BJ (cell line): ENCODE measurements at places on chromosomes 16 and 17. TPM values are rescaled to one million over a fixed set of nuclear protein-coding genes. Genes with fewer than 3 reads are reported as not detected.

GRCh38 chr16:84568066-84568465 is 49.8 kb downstream of the COTL1 start:
- no peak for DNase-seq

DNA sequence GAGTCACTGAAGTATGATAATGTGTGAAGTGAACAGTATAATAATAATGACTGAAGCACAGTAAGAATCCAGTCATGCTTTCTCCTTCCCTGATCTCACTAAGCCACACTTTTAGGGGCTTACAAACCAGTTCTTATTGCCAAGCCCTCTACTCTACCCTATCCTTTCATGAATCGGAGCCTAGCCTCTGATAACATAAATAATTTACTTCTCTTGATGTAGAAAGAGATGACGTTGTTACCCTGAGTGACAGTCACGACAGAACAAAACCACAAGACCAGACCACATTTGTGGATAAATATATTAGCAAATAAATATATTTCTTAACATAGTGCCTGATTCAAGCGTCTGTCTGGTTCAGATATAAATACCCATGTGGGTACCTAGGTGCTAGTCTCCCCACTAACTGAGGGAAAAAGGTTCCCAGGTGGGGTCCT is 1.4 kb upstream of the SUPT4H1 start:
- no peak for DNase-seq

Gene LITAFD
- polyA plus RNA-seq: not detected in 2 replicates

- DNase-seq: no peak
These were observed 117.9 kb downstream of the CYLD start for GRCh38 chr16:50859628-50860360.

Gene LYZL6
- not detected in 2 replicates for polyA plus RNA-seq

Gene ZG16B
- 0.10 TPM in 2 replicates for polyA plus RNA-seq

DNA sequence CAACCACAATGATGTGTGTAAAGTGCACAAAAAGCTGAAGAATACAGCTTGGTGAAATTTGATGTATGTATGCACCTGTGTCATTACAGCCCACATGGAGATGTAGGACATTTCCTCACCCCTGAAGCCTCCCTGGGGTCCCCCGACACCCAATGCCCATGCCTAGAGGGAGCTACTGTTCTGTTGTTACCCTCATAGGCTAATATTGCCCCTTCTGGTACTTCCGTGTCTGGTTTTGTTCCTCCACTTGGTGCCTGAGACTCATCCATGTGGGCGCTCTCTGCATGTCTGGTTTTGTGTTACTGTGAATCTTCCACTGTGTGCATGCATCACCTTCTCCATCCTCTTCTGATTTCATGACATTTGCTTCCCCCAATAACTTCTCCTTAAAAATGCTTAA is 18.6 kb downstream of the TNFRSF13B start:
- no peak for DNase-seq

Gene TUBD1
- 2.3 and 4.2 TPM in 2 replicates for polyA plus RNA-seq
